ENCODE measurements at places on chromosomes 5 and 9.

GRCh38 chr5:63794979-63795378, 167.3 kb downstream of the HTR1A start:
- no peak for DNase-seq

GRCh38 chr9:127144670-127145445, 22.4 kb upstream of the ANGPTL2 start:
- peak; percentile 86 for DNase-seq

DNA sequence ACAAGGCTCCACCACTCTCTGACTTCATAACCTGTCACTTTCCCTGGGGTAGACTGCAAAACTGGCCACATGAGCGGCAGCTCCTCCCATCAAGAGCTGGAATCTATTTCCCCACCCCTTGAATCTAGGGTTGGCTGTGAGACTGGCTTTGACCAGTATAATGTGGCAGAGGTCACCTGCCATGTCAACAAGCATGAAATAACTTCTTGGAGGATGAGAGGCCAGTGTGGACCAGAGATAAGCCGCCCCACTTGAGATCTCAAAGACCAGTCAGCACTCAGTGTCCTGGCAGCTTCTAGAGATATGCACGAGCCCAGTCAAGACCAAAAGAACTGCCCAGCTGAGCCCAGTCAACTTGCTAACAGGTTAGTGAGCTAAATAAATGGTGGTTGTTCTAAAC, 59.0 kb downstream of the MARCHF11 start:
- no peak for DNase-seq

GRCh38 chr5:126315341-126315740, 107.9 kb upstream of the GRAMD2B start:
- DNase-seq, result no peak

- no peak for DNase-seq
Observed at GRCh38 chr5:129377504-129377903, 82.6 kb upstream of the ADAMTS19 start.

- no peak for DNase-seq
Observed at GRCh38 chr5:122153230-122153629, 23.9 kb downstream of the ZNF474 start.

All from lung (tissue), 17 donors.